ENCODE measurements at places on chromosomes 7 and 10. TPM values are rescaled to one million over a fixed set of nuclear protein-coding genes. Genes with fewer than 3 reads are reported as not detected.

DNA sequence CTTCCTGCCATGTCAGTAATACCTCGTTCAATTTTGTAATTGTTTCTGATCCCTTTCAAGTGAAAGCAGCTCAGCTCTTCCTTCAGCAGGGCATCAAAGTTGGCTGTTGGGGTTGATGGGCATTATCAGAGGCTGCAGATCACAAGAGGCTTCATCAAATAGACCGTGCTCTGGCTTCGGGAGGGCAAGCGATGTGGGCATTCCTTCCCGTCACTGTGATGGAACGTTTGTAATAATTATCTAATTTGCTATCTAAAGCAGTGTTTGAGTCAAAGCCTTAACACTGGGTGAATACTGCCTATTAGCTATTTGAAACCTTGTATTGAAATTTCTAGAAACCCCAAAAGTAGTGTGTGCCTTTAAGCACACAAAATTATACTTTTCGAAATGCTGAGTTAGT is 170.1 kb downstream of the OTUD1 start:
- no peak for DNase-seq

The GIMAP2 gene
- 39.2 TPM for total RNA-seq

- DNase-seq: no peak
Measured at GRCh38 chr10:124497196-124497881, 35.7 kb downstream of the LHPP start.

The APBB1IP gene
- total RNA-seq: 42.2 TPM

GRCh38 chr10:75606203-75606779 is 174.9 kb downstream of the LRMDA start:
- no peak for DNase-seq

- no peak for DNase-seq
Measured at GRCh38 chr10:66931340-66931948, 5.6 kb downstream of the LRRTM3 start.

All from natural killer cell treated with Interleukin-12 subunit alpha and Interleukin-12 subunit beta and Interleukin-15 and Interleukin-18, amount 100 ng/mL, for 72 hours (primary cell).